ENCODE measurements at places on chromosomes 5 and 9.

DNA sequence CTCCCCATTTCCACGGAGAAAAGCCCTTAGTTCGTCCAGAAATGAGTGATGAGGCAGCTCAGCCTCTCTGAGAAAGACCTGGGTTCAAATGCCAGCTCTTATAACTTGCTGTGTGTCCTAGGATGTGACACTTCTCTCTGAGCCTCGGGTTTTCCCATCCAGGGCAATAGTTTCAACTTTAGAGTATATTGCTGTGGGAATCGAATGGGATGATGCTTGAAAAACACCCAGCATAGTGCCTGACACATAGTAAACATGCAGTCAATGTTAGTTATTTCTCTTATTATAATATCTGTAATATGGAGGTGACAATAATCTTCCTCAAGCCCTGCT is 430 bp upstream of the MAPKAP1 start:
- no peak for DNase-seq

- no peak for DNase-seq
These were observed 20.7 kb upstream of the CTSV start for GRCh38 chr9:97059626-97060025.

- DNase-seq = no peak
These were observed 59.8 kb downstream of the IRF1 start for GRCh38 chr5:132430746-132431145.

DNA sequence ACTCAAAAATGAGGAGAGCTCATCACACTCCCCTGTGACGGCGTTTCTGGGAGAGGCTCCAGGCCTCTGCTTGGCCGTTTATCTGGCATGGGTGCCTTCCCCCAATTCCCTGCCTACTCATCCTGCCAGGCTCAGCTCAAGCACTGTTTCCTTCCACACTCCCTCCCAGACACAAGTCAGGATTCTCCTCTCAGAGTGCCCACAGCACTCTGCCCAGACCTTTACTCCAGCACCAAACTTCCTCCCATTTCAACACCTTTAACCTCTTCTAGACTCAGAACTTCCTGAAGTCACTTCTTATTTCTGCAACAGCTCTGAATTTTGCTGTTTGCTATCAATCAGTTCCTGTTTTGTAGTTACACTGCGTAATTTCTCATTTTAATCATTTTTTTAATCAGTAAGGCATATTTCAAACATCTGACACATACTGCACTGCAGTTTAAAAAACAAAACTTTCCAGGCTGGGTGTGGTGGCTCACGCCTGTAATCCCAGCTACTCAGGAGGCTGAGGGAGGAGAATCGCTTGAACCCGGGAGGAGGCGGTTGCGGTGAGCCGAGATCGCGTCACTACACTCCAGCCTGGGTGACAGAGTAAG is 16.0 kb downstream of the TRMO start:
- no peak for DNase-seq

- no peak for DNase-seq
These were observed 51.1 kb downstream of the NEK6 start for GRCh38 chr9:124308606-124309491.

- no peak for DNase-seq
These were observed 161.3 kb downstream of the NIPBL start for GRCh38 chr5:37037840-37038239.

- no peak for DNase-seq
These were observed 33.0 kb downstream of the IRF1 start for GRCh38 chr5:132457371-132458225.

DNA sequence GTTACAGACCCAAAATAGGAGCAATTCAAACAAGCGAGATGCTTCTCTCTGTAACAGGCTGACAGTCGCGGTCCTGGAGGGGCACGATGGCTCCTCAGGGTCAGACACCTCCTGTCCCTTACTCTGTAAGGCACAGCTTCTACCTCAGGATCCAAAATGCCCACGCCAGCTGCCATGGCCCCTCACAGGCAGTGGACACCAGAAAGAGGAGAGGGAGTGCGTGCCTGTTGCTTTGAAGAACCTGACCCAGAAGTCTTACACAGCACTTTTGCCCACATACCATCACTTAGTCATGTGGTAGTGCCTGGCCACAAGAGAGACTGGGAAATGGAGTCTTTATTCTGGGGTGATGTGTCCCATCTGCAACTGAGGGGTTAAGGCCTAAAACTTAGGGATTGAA is 11.6 kb upstream of the ABL1 start:
- DNase-seq = no peak

DNA sequence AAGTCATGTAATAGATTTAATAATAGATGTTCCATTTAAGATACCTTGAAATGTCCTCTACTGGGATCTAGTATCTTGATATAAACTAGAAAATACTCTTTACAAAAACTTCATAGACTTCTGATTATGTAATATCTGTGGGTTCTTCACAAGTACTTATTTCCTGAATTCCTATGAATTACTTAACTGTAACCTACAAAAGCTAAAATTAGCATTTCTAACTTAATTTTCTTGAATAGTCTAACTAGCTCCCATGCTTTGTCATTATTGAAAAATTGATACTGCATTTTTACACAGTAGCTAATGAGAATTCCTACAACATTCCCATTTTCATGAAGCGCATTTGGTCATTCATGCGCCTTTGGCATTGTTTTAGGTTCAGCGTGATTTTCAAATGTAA is 1828.2 kb downstream of the MAT2B start:
- no peak for DNase-seq

All from activated naive CD4-positive, alpha-beta T cell treated with anti-CD3 and anti-CD28 coated beads, Interleukin-2, amount 50 U/mL, for 72 hours (primary cell).